ENCODE measurements at places on chromosomes 13 and 19.

DNA sequence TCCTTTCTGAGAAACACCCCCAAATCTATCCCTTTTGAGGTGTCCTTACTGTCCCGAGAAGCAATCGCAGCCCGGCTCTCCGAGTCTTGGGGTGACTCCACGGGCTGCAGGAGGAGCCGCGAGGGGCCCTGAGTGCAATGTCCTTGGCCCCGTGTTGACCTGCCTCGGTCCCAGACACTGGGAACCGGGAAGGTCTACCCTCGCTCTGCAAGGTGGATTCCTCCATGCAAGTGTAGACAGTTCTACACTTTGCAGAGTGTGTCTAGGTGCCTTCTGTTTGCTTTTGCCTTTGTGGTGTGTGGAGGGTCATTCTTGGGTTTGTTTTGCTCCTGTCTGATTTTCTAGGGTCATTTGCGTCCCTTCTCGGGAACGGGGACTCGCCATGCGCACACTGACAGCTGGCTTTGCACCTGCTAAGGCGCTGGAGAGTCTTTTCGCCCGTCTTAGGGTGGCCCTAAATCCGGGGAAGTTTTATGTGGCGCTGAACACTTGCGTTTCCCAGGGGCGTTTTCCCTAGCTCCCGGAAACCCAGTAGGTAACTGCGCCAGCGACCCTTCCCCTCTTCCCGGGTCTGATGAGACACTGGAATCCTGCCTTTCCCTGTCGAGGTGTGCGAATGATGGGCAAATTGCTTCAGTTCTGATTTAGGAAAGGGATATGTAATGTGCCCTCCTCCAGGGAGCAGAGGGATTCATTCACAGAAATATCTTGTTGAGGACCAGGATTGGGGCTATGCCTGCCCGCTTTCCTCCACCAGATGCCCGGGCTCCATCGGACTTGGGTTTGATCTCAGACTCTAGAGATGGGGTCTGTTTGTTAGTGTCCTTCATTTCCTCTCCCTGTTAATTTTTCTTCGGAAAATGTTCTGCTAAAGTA is 755 bp downstream of the SERTM1 start:
- peaks cover 24% of the 10 kb centered on the region for H3K27me3 ChIP-seq
- no peak overlapping the region for H3K27ac ChIP-seq

DNA sequence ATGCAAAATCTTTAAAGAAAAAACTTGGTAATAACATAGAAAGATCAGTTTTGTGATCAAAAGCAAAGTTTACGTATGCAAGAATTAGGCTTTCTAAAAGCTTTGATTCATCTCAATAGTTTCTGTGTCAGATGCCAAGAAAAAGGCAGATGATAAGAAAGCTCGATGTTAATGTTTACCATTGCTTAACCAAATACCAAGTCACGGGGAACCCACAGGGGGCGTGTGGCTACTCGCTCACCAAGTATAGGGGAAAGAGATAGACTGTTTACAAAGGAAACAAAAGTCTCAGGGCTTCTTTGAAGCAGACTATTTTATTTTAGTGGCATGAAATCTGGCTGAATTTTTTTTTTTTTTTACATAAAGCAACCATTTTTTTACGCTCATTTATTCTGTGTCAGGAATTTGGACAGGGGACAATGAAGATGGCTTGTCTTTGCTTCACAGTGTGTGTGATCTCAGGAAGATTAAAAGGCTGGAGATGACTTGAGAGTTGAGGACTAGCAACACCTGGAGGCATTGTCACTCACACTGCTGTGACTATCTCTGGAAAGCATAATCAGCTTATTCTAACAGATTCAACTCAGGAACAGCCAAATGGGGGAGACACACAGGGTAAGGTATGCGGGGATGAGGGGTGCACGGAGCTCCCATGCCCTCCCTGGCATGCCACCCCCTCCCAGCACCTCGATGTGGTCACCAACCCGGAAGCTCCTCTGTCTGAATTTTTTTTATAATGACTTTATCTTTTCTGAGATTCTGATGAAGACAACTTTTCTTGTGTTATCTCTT is 24.9 kb downstream of the RCBTB1 start:
- peaks cover 18% of the 10 kb centered on the region for H3K4me1 ChIP-seq
- H3K27ac ChIP-seq: peak overlapping the region; percentile 32
- peak; percentile 68 for DNase-seq
- no peak overlapping the region for H3K4me3 ChIP-seq

GRCh38 chr19:2500156-2500555 is 24.2 kb downstream of the GADD45B start:
- H3K36me3 ChIP-seq: no peaks in the 10 kb centered on the region
- peaks cover 33% of the 10 kb centered on the region for H3K4me1 ChIP-seq
- no peak for DNase-seq
- H3K27ac ChIP-seq: no peak overlapping the region
- peaks cover 61% of the 10 kb centered on the region for H3K27me3 ChIP-seq
- H3K4me3 ChIP-seq: no peak overlapping the region

DNA sequence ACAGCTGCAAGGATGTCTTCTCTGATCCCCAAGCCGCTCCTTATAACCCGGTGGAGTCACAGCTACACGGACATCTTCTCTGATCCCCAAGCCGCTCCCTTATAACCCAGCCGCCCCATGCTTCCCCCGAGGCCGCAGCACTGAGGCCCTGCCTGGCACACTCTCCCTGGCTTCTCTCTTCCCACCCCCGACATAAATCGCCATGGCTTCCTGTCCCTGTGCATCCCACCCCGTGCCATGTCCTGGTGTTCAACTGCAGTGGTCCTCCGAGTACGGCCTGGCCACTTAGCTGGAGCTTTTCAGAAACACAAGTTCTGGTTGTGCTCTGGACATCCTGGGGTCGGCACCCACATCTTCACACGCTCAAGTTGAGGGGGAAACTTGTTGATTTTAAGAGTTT is 60.4 kb downstream of the RASA3 start:
- H3K27ac ChIP-seq: no peak overlapping the region
- DNase-seq: no peak
- H3K36me3 ChIP-seq: no peaks in the 10 kb centered on the region
- no peaks in the 10 kb centered on the region for H3K4me1 ChIP-seq
- peaks cover 43% of the 10 kb centered on the region for H3K27me3 ChIP-seq
- no peak overlapping the region for H3K4me3 ChIP-seq

GRCh38 chr13:76329866-76330580 is 556.2 kb downstream of the KCTD12 start:
- no peak for DNase-seq
- no peak overlapping the region for H3K4me3 ChIP-seq
- H3K36me3 ChIP-seq: no peaks in the 10 kb centered on the region
- H3K27me3 ChIP-seq: no peaks in the 10 kb centered on the region
